Activated CD8-positive, alpha-beta T cell treated with anti-CD3 and anti-CD28 coated beads, Interleukin-2, amount 10 ng/mL, durations not matched to agents 7 days and 5 days (primary cell): ENCODE measurements at places on chromosomes 2 and 18.
A peak's percentile ranks its signal among the peaks of the same experiment; 100 is the strongest.

DNA sequence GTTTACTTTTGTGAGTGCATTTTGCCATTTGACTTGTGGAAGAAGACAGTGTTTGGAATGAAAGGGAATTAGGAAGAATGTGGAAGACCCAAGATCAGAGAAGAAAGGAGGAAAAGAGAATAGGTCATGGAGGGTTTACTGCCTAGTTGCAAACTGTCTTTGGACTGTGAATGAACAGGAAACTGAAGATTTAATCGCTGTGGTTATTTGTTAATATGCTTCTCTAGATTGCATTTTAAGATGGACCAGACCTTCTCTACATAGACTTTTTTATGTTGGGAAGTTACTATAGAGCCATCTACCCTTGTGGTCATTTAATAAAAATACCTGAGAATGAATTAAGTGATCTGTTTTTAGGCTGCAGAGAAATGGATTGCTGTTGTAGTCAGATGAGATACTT lies 6.2 kb downstream of the AGPS start:
- DNase-seq: no peak

- DNase-seq: no peak
Observed at GRCh38 chr2:221347471-221347870, 224.6 kb downstream of the EPHA4 start.

DNA sequence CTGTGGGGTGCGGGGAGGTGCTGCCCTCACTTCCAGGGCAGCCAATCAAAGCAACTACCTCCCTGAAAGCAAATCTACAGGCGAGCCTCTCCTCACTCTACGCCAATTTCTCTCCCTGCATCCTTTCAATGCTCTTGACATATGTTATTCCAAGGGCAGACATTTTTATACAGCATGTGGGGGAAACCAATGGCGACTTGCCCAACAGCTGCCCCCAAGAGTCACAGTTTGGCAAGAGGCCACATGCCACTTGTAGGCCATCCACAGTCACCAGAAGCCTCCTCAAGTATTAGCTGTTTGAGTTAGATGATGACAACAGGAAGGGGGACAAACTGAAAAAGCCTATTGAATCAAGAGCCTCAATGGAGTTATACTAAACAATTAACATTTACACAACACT lies 114.6 kb downstream of the MYO5B start:
- DNase-seq: no peak

DNA sequence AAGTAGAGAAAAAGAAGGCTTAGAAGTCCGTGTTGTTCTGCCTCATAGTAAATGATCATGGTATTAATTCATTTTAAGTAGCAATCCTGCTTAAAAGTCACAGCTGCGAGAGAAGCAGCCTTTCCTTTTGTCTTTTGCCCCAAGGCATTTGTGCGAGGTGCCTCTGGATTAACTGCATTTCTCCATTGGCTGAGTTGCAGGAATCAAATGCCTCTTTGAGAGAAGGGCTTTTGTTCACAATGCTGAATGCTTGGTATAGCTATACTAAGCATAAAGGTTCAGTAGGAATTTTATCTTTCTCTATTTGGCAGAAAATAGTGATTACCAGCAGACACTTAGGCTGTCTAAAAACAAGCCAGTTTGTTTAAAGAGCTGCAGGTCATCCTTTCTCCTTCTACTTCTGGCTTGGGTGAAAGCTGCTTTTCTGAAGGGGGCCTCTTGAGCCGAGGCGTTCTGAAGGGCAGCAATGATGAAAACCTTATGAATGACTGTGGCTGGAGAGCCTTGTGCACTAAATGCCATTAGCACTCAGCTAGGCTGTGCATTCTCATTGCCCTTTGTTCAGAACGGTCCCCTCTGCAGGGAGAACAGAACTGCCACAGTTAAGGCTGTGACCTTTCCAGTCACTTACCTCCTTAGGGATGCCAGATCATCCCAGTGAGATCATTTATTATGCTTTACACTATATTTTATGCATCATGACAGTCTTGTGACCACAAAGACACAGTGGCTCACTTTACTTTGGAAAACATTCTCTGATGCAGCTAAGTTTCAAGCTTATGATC lies 68.8 kb upstream of the TMEM87B start:
- DNase-seq: no peak

DNA sequence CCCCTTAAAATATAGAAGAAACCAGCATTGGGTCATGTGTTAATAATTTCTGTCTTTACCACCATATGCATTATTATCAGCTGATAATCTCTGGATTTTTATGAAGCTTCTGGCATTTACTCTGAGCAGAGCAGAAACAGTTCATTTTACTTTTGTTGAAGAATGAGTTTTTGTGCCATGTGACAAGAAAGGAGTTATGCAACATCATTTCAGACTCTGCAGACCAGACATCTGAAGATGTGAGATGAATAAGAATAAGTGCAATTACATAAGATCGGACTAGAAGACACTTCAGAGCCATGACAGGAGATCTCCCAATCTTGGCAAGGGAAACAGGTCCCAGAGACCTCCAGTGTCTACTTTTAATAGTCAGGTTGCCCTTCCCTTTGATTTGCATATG lies 869.4 kb upstream of the VRK2 start:
- no peak for DNase-seq

DNA sequence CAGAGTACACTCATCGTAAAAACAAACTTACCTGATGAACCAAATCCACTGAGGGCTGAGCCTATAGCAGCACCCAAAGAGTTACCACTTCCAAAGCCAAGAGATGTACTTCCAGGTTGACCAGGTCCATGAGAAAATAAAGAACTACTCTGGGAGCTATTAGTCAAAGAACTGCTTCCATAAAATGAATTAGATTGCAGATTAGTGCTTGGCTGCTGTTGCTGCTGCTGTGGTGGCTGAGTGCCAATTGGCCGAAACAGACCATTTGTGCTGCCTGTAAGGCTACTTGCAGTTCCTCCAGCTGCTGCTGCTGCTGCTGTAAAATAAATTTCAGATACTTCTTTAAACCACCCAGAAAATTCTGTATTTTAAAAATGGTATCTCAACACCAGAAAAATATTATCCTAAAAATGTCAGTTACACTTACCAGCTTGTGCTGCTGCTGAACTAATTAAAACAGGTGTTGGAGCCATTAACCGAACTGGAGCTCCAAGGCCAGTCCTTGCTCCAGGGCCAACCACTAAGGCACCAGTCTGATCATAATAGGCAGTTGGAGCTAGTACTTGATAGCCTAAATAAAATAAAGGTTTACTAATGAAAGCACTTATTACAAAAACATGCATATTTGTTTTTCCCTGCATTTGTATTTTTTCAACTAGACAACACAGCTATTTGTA lies 58.1 kb upstream of the SDC1 start:
- DNase-seq: no peak

- no peak for DNase-seq
Observed at GRCh38 chr18:12656605-12656937, 1.3 kb downstream of the SPIRE1 start.

DNA sequence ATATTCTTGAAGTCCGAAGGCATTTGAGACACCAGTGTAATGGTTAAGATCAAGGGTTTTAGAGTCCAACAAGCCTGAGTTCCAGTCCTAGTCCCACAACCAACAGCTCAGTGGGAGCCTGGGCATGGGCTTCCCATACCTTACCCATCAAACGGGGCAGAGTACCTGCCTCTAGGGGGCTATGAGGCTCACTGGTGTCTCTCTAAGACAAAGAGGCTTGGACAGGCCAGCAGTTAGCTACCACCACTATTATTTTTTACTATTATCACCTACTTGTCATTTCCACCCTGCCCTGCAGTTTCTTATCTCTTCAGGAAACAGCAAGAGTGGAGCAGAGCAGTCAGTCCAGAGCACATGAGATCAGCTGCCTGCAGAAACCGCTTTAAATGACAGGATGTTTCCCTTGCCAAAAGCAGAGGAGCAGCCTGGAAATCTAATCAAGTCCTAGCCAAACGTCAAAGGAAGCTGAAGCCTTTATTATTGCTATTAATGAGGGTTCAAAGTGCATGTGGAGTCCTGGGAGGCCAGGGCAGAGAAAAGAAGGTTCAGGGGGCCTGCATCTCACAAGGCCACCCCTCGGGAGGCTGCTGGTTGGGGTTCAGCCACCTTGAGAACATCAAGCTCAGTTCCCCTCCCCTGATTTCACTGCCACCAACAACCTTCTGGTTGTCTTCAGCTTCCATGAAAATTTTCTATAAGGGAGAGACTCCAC lies 66.6 kb downstream of the STPG4 start:
- no peak for DNase-seq

GRCh38 chr2:136909777-136910176 lies 144.4 kb downstream of the THSD7B start:
- no peak for DNase-seq

DNA sequence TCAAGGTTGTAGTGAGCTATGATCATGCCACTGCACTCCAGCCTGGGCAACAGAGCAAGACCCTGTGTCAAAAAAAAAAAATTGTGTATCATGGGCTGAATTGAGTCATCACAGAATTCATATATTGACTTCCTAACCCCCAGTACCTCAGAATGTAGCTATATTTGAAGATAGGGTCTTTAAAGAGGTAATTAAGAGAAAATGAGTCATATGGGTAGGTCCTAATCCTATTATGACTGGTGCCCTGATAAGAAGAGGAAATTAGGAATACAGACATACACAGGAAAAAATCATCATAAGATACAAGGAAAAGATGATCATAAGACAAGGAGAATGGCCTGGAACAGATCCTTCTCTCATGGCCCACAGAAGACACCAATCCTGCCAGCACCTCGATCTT lies 466.4 kb upstream of the ACVR2A start:
- DNase-seq: no peak

DNA sequence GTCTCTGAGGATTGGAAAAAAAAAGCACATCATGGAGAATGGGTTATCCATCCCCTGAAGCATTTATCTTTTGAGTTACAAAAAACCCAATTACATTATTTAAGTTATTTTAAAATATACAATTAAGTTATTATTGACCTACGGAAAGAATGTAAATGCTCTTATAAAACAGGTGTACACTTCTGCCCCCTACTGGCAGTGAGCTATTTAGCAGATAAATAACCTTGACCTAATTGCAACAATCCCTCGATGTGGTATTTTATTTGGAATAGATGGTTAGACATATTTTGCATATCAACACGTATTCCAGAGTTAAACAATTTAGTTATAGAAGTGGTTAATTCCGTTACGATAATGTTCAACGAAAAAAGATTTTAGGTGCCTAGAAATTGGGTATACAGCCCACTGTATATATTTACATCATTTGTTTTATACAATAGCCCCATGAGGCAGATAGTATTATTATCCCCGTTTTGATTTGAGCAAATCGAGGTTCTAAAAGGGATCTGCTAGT lies 9.1 kb upstream of the DAW1 start:
- peak; percentile 40 for DNase-seq

- DNase-seq: peak; percentile 55
Observed at GRCh38 chr2:181790716-181791649, 100.5 kb upstream of the ITPRID2 start.

DNA sequence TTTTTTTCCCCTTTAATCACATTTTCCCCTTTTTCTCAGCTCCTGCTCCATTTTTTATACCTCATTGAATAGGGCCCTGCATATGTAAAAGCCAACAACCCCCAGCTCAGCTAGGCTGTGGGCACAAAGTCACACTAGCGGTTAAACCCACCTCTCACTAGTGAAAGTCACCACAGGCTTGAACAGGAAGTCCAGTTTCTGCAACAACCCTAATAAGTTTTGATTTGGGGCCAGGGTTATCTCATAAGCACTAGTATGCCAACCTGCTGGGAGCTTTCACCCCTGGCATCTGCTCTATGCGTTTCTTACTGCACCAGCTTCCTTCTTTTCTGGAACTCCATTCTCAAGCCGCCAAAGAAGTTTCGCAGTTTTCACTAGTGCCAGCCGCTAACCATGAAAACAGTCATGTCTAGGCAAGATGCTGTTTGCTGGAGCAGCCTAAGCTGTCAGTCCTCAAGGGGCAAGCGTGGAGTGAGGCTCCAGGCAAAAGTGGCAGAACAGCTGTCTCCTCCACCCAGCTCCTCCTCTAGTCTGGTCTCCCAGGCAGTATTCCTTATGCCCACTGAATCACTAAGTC lies 197.0 kb upstream of the MEIS1 start:
- DNase-seq: no peak

- DNase-seq: peak; percentile 38
Observed at GRCh38 chr2:169732583-169733358, 861 bp upstream of the KLHL23 start.

- no peak for DNase-seq
Observed at GRCh38 chr2:241412144-241412543, 56.1 kb downstream of the FARP2 start.

GRCh38 chr2:160062292-160063005 lies at the start of gene PLA2R1:
Gene PLA2R1, minus strand, starts transcription at chr2:160062615. Its CDS starts 212 bp downstream, at chr2:160062403.
- no peak for DNase-seq

DNA sequence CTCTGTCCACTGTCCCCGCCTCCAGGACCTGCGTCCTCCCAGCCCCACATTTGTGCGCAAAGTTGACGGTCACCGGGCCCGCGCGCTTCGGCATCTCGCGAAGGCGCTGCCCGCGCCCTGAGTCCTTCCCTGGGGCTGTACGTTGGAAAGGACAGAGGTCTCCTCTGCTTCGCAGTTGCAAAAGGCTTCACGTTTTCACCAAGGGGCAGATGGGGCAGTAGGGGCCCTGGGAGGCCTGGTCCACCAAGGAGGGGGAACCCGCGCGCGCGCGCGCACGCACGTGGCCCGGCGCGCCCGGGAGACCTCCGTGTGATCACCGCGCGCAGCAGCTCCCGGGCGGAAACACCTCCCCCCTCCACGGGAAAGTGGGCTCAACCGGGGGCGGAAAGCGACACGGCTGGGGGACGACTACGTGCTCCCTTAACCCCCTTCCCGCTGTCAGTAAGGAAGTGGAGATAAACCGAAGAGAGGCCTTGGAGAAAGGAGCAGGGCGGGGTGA lies 21.9 kb downstream of the TEX44 start:
- peak; percentile 51 for DNase-seq

GRCh38 chr2:128447538-128447995 lies 128.9 kb upstream of the HS6ST1 start:
- DNase-seq: no peak

GRCh38 chr2:96308248-96308647 lies 2.9 kb upstream of the SNRNP200 start:
- no peak for DNase-seq

- no peak for DNase-seq
Observed at GRCh38 chr18:47950511-47950910, 20.1 kb upstream of the SMAD2 start.

- DNase-seq: no peak
Observed at GRCh38 chr18:58041633-58042032, 2.4 kb upstream of the NEDD4L start.

DNA sequence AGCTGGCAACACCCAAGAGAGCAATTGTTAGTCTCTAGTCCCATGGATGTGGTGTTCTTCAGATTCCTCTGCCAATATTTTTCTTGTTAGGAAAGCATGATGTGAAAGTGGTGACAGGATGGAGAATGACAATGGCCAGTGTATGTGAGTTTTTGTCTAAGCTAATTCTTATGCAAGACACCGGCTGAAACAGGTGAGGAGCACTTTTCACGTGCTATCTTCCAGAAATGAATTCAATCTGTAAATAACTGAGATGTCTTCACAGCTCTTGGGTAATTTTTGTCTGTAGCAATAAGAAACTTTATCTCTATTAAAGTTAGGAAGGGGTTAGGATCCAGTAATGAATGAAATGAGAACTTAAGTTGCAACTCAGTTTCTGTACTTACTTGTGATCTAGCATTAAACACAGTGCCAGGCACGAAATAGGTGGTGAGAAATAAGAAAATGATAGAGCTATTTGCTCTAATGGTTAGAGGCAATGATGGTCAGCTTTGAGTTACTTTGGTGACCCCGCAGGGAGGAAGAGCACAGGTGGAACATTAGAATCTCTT lies 676 bp upstream of the AGPS start:
- no peak for DNase-seq

GRCh38 chr2:16870491-16871076 lies 204.9 kb upstream of the CYRIA start:
- DNase-seq: no peak

- DNase-seq: no peak
Observed at GRCh38 chr2:35731674-35732073, 623.9 kb upstream of the CRIM1 start.

- DNase-seq: no peak
Observed at GRCh38 chr18:10591896-10592295, 66.1 kb downstream of the NAPG start.
